Fibroblast of skin of left biceps (primary cell): ENCODE measurements at places on chromosomes 5 and 9.

DNA sequence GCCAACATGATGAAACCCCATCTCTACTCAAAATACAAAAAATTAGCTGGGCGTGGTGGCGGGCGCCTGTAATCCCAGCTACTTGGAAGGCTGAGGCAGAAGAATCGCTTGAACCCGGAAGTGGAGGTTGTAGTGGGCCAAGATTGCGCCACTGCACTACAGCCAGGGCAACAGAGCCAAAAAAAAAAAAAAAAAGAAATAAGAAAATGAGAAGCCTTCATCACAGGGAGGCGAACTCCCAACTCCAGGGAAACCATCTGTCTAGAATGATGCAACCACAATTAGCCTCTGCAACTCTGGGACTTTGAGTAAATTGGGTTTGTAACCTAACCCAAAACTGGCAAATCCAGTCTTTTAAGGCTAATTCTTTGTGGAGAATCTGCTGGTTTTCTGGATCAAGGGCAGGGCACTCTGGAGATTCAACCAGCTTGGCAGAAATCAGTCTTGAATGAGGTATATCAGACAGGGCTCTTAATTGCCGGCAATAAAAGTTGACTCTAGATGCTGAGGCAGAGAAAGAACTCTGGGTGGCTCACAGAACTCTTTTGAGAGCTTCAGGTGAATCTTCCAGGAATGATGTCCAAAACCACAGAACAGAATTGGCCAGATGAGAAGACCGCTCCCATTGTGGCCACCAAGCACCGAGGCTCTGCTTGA is 9.9 kb downstream of the S100Z start:
- no peak for DNase-seq

- no peak for DNase-seq
Measured at GRCh38 chr9:112443200-112443599, 43.4 kb upstream of the KIAA1958 start.

DNA sequence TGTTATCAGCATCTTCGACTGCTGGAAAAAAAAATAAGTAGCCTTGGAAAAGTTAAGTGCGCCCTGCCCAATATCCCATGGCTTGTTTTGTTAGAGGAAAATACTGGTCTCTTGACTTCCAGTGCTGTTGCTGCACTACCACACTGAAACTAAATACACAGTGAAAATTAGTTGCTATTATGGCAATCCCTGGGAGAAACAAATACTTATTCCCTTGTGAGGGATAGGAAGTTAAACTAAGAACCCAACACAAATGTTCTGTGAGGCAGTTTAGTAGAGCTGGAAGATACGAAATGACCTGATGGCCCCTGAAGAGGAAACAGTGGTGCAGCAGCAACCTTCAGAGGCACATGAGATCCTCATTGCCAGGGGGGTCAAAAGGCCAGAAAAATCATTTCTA is 164.0 kb downstream of the ARL15 start:
- no peak for DNase-seq

DNA sequence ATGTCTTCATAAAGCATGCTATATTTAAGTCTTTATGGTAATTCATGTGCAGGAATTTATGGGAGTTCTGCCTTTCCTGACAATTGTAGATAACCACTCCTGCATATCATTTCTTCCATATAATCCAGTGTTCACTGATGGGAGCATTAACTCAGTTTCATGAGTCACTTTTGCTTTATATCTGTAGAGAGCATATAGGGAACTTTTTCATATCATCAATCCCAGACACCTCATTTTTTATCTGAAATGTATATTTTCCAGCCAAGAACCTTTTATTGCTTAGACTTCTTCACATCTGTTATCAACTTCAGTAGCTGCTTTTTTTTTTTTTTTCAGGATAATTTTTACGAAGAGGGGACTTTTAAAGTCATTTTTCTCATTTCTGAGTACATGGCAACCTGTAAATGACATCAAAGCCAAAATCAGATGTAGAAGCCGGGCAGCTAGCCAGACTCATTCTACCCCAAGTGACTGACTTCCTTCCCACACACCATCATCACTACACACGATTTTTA is 41.1 kb downstream of the NFX1 start:
- DNase-seq = peak; percentile 84

DNA sequence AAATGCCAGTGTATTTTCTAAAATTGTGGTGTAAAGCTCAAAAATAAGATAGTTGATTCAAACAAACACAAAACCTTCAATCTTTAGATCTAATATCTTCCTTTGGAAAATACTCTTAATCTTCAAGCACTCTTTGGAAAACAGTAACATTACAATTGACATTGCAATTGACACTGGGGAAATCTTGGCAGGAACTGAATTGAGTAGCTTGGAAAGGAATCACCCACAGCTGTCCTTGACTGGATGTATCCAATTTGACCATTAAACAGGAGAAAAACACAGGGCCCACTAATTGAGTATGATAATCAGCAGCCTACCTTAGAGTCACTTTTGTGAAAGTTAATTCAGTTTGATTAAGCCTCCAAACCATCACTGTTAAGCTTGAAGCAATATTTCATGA is 776.7 kb downstream of the DTWD2 start:
- no peak for DNase-seq

DNA sequence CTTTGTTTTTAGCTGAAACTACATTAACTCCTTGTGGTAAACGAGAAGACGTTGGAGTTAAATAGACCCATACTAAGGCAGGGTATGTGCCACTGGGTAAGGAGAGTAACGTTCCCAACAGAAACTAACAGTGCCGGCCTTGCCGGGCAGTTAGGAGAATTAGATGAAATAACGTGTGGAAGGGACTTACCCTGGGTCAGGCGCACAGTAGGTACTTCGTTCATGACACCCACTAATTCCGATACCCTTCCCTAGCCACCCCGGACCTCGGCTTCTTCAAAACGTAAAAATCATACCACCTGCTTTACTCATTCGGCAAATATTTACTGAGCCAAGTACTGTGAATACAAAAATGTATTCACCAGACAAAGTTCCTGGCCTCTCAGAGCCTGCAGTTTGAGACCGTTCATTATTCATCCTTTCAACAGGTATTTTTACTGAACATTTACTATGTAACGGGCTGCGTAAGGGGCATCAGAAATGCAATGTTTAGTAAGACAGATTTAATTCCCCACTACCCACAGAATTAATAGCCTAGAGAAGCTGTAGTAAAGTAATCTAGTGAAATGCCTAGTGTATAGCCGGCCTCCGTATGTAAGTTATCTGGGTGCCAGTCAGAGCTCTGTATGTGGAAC is 3.2 kb upstream of the SMIM23 start:
- DNase-seq = no peak

DNA sequence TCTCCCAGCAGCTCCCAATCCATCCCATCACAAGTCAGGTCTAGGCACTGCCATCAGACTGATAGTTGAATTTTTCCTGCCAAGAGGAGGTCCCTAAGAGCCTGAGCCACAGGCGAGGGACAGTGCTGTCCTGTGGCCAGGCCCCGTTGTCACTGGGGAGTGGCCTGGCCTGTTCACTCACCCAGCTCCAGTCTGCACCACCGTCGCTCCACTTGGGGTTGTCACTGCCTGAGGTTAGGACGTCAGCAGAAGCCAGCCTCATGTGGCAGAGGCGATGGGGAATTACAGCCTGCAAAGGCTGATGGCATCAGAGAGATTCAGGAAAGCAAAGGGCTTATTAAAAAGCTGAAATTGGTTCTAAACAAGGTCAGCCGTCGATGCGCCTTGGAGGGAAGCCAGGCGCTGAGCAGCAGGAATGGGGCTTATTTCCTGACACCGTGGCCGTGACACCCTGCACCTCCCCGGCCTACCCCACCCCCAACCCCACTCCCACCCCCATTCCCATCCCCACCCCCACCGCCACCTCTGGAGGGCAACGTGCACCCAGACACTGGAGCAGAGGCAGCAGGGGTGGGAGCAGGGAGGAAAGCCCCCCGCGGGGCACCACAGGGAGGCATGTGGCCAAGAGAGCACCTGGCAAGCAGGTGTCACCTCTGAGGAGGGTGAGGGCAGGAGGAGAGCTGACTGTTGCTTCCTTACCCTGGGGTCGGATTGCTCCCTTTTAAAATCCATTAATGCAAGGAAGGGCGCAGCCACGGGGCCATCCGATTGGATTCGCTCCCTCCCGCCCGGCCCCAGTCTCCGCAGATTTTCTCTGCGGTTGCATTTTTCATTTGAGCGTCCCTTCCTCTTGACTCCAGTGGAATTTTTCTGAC is 3.1 kb upstream of the DBH start:
- DNase-seq = no peak

DNA sequence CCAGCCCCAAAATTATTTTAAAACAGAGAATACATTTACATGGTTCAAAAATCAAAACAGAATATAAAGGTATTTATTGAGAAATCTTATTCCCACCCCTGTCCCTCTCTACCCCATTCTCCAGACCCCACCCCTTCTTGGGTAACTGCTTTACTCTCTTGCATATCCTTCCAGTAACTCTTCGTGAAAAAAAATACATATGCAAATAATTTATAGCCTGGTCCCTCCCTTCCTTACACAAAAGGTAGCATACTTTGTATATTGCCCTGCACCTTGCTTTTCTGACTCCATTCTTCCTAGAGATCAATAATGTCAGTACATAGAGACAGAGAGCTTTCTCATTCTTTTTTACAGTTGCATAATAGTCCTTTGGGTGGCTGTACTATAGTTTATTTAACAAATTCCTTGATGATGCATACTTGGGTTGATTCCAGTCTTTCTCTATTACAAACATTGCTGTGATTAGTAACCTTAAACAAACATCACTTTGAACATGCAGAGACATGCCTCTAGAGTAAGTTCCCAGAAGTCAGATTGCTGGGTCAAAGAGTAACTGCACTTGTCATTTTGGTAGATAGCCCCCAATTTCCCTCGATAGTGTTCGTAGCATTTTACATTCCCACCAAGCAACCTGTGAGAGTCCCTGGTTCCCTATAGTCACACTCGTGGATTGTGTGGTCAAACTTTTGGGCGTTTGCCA is 47.9 kb downstream of the STOM start:
- DNase-seq = peak; percentile 64

DNA sequence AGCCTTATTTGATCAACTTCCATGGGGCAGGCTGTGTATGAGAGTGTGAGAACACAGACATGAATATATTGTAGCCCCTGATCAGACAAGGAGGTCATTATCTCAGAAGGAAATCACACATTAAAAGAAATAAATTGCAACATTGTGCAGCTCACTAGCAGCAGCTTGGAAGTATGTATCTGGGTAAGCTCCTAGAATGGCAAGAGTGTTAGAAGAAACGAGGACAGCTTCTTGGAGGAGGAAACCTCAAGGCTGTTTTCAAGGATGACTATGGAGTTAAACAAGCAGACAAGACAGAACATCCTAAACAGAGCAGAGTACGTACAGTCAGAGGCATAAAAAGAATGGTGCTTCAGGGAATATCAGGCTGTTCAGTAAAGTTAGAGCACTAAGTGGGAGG is 511.0 kb downstream of the SLCO4C1 start:
- no peak for DNase-seq

GRCh38 chr5:147439254-147439653 is 70.6 kb downstream of the DPYSL3 start:
- no peak for DNase-seq

- DNase-seq = no peak
Measured at GRCh38 chr5:58849921-58850667, 267.2 kb downstream of the RAB3C start.

- no peak for DNase-seq
Measured at GRCh38 chr5:178222292-178222691, 10.3 kb downstream of the PHYKPL start.

DNA sequence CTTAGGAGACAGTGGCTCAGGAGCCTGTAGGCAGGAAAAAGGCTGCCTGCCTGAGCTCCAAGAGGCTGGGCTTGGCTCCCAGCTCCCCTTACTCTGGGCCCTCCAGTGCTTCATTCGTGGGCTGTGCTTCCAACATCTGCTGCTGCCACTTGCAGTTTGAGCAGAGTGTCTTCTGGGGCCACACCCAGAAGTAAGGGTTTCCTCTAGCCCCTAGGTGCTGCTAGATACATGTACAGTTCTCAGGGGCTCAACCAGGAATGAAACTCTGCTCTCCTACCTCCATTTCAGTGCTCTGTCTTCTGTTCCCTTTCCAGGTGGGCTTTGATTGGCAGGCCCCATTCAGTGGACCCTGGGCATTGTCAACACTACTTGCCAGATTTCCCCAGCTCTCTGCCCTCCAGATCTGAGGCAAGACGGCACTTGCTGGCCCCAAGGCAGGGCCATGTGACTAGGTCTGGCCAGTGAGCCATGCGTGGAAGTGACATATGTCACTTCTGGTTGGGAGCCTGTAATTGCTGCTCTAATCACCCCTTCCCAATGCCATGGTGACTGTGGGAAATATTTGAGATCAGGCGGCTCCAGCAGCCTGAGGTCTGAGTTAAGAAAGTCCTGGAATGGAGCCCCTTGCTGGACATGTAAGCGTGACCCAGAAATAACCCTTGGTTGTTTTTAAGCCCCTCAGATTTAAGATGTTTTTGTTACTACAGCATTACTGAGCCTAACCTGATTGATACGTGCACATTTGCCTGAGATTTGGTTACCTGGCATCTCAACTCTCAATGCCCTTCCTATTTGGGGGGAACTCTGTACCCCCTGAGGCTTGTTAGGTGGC is 9.4 kb upstream of the BOD1 start:
- DNase-seq = no peak

DNA sequence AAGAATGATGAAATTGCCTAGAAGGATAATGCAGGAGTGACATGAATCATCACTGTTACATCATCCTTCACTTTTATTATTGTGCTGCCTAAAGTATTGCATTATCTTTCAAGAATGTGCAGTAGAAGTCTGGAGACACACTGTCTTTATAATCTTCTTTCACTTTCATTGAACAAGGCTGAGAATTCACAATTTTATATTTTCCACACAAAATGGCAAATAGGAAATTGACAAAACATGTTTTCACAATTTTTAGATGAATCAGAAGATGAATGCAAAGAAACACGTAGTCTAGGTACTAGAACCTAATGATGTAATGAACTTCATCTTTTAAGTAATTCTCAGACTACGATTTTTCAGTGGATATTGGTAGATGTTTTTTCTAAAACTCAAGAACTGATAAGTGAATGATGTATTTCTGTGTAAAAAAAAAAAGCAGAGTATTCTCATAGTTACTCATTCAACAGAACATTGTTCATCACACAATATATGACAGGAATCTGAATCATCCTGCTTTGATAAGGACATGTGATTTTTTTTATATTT is 131.5 kb upstream of the GRHPR start:
- peak; percentile 78 for DNase-seq

DNA sequence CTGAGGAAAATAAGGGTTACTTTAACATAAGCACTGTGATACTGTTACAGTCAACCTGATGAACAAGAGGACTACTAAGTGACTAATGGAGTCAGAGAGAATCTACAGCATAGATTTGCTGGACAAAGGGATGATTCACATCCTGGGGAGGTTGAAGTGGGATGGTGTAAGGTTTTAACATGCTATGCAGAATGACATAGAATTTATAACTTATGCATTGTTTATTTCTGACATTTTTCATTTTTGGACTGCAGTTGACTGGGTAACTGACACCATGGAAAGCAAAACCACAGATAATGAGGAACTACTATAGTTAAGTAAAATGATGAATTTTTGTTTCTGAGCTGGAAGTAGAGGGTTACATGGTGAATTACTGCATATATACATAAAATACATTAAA is 389.2 kb downstream of the MAT2B start:
- peak; percentile 59 for DNase-seq

GRCh38 chr9:125374443-125375309 is 113.0 kb downstream of the GAPVD1 start:
- DNase-seq = peak; percentile 30
